ENCODE measurements at places on chromosomes 16 and 17.

DNA sequence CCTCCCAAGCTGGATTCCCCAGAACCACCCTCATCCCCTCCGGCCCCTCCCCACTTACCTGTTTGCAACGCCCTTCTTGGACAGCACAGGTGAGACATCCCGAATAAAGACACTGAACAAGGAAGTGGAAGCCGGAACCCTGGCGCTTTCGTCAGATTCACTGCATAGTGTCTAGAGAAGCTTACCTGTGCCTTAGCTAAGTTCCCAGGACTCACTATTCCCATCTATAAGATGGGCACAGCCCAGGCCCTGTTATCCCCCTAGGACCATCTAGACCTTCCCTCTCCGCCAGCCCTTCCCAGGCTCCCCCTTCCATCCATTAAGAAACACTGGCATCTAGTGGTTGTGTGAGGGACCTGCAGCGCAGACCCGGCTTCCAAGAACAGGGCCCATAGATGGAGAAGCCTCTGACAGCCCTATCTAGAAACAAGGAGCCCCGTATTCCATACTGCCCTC is 26.9 kb upstream of the RPL38 start:
- peak; percentile 68 for DNase-seq

- DNase-seq: no peak
Measured at GRCh38 chr17:16427020-16427419, 11.6 kb downstream of the TRPV2 start.

DNA sequence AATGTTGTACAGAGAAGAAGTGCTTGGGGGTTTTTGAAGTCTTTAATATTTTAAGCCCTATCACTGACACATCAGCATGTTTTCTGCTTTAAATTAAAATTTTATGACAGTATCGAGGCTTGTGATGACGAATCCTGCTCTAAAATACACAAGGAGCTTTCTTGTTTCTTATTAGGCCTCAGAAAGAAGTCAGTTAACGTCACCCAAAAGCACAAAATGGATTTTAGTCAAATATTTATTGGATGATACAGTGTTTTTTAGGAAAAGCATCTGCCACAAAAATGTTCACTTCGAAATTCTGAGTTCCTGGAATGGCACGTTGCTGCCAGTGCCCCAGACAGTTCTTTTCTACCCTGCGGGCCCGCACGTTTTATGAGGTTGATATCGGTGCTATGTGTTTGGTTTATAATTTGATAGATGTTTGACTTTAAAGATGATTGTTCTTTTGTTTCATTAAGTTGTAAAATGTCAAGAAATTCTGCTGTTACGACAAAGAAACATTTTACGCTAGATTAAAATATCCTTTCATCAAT is 57.8 kb downstream of the HLF start:
- no peak for DNase-seq

DNA sequence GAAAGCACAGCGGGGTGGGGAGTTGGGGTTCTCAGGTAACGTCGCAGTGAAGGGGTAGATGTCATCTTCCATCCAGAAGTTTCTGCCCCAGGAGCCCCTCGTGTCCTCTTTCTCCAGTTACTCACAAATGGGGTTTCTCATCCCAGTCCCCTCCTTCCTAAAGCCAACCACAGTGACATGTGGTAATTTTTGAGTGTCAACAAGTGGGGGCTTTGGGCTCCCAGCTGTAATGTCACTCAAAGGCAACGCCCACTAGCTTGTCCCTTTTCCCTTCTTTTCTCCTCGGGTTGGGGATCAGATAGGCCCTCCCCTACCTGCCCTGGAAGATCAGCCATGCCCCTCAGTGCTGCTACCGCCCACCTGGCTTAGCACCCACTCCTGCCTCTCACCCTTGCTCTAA is 14.4 kb downstream of the IRX5 start:
- no peak for DNase-seq

- no peak for DNase-seq
Measured at GRCh38 chr17:32523827-32524552, 37.2 kb downstream of the CDK5R1 start.

DNA sequence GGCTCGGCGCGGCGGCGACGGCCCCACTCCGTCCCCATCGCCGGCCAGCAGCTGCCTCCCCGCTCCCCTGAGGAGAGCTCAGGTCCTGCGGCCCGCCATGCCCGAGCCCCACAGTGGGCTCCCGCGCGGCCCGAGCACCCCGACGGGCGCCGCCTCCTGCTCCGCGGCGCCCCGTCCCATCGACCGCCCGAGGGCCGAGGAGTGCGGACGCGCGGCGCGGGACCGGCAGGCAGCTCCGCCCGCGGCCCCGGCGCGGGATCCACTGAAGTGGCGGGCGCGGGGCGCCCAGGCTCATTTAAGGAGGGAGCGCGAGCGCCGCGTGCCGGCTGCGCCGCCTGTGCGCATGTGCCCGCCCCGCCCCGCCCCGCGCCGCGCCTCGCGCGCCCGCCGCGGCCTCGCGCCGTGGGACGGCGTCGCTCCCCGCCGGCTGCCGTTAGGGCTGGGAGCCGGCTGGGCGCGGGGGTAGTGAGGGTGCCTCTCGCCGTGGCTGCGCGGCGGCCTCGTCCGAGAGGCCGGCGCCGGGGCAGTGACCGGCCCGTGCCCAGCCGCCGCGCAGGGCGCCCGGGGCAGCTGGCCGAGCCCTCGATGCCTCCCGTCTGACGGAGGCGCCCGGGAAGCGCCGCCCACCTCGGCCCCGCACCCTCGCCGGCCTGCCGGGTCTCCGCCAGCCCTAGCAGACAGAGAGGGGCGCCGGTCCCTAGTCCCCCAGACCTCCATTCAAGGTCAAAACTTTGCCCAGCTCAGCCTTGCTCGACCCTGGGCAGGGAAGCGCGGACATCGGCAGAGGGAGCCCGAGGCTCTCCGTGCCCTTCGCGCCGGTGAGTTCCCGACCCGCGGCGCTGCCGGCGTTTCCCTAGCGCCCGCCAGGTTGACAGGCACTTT is at the start of gene NETO2:
TSS of gene NETO2 (minus strand) at position 269 of the 882 bp plus-strand sequence. CDS start 333 bp downstream, outside the sequence.
- DNase-seq: peak; percentile 79

DNA sequence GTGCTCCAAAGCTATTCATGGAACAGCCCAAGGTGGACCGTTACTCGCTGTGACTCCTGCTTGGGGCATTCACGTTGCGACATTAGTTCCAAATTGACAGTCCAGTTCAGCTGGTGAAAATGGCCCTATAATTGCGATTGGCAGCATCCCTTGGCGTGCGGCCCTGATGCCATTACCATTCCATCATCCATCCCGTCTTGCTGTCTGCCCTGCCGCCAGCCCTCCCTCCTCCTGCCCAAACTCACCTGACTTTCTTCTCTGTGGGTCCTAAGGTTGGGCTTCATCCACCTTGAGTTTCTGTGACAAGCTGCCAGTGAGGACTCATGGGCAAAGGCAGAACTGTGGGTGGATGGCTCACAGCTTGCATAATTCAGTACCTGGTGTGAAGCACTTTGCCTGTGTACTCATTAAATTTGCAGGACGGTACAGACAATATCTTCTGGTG is 104.6 kb downstream of the RPTOR start:
- no peak for DNase-seq

DNA sequence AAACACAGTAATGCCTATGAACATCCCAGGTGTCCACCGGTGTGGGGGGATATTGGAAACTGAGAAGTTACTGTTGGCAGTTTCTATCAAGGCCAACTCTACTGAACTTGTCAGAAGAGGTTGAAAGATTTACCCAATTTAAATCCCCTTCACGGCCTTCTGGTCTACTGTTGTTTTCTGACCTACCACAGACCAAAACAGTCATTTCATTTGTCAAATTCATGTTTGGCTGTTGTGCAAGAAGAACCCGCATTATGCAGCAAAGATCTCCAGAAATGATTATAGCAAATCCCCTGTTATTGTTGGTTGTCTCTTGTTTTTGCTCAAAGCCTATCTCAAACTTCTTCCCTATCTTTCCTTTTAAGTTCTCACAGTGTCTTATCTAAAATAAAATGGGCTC is 73.1 kb upstream of the MAF start:
- DNase-seq: no peak

DNA sequence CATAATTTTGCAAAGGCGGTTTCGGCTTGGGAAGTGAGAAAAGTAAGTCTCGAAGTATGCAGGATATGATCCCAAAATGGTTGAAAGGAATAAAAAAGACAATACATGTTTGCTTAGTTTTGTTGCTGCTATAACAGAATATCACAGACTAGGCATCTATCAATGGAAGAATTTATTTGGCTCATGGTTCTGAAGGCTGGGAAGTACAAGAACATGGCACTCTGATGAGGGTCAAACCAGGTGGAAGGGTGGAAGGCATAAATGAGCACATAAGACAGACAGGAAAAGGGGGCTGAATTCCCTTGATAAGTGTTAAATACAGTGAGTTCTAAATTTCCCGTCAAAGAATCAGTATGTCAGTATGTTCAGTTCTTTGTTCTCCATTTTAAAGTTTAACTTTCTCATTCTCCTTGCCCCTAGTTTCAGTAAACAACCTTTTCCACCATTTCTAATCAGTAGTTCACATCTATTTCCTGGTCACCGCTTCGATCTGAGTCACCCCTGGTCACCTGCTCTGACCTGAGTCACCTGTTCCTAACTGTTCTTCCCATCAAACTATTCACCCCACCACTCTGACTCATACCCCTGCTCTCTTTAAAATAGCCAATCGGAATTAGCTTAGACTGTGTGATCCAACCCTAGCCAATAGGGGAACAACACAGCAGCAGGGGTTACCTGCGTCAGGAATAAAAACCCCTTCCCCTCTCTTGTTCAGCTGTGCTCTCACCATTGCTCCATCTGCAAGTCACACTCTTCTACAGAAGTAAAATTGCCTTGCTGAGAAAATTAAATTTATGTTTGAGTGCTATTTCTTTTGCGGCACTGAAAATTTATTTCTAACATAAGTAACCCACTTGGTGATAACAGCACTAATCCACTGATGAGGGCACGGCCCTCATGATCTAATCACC is 240.8 kb downstream of the STX8 start:
- no peak for DNase-seq

- no peak for DNase-seq
Measured at GRCh38 chr16:2942045-2942444, 22.0 kb upstream of the KREMEN2 start.

- peak; percentile 57 for DNase-seq
Measured at GRCh38 chr16:69522732-69523404, 42.9 kb upstream of the NFAT5 start.

DNA sequence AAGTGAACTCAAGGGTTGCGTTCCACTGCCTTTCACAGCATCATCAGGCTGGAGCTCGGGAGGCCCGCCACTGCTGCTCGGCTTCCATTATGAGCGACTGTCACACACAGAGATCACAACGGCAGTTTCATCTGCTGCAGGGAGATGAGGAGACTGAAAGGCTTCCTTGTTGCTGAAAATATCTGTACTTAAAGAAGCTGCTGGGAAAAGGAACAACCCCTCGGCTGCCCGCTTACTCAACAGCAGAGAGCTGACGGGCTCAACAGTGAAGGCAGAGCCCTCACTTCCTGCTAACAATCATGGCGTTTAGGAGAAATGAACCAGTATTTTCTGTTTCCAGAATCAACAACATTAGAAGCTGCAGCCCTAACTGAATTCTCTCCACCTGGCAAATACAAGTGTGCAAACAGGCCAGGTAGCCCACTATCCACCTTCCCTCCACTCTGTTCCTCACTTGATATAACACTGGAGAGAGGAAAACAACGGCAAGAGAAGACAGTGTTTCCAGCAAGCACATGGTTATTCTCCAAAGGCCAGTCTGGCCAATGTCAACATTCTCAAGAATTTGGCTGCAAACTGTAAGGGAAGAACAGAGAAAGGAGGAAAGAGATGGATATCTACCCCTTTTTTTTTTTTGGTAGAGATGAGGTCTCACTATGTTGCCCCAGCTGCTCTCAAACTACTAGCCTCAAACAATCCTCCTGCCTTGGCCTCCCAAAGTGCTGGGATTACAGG is 33.7 kb downstream of the MBTPS1 start:
- no peak for DNase-seq

GRCh38 chr16:66477028-66477515 is 50.0 kb downstream of the BEAN1 start:
- no peak for DNase-seq

DNA sequence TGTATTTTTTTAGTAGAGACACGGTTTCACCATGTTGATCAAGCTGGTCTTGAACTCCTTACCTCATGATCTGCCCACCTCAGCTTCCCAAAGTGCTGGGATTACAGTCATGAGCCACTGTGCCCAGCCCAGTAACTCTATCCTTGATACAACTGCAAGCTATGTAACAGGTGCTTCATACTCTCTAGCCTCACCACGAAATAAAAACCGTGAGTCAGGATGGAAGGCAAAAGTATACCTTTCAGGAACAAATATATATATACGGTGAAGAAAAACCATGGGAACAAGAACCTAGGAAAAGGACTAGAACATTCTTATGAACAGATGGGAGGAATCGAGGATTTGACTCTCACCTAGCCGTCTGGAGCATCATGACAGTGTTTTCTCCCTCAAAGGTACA is 9.6 kb upstream of the FBF1 start:
- DNase-seq: no peak

DNA sequence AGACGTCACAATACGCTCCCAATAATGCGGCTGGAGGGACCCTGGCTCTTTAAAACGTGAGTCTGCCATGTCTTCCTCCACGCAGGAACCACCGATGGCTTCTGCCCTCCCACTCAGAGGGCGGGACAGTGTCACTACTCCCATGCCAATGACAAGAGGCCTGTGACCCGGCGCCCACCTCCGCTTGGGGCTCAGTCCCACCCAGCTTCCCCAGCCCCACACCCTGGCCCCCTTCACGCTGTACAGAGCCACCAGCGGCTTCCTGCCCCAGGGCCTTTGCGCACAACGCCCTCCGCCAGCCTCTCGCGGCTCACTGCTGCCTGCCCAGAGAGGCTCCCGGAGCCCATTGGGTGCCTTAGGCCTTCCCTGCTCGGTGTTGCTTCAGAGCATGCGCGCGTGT is 29.5 kb upstream of the ZNF469 start:
- no peak for DNase-seq

- no peak for DNase-seq
Measured at GRCh38 chr17:34487626-34488025, 91.8 kb upstream of the TMEM132E start.

Data from NB4 (cell line).